ENCODE measurements at places on chromosomes 12 and 14. TPM values are rescaled to one million over a fixed set of nuclear protein-coding genes. Genes with fewer than 3 reads are reported as not detected.

- DNase-seq, result no peak
Measured at GRCh38 chr12:66028390-66028789, 102.2 kb downstream of the LLPH start.

DNA sequence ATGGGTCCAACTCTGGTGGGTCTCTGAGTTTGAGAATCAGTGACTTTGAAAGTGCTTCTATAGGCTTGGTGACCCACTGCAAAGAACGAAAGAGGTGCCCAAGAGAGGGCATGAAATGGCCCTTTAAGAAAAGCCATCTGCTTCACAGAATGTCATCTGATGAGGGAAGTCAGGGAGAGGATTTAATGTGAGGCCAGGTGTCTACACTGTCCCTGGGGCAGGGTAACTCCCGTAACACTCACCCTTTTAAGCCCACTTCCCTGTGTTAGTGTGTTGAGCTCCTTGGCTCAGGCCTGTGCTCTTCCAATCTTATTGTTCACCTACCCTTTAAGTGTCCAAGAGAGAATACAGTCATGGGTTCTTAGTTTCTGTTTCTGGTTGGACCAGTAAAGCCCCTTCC lies 16.4 kb upstream of the SRSF5 start:
- no peak for DNase-seq

DNA sequence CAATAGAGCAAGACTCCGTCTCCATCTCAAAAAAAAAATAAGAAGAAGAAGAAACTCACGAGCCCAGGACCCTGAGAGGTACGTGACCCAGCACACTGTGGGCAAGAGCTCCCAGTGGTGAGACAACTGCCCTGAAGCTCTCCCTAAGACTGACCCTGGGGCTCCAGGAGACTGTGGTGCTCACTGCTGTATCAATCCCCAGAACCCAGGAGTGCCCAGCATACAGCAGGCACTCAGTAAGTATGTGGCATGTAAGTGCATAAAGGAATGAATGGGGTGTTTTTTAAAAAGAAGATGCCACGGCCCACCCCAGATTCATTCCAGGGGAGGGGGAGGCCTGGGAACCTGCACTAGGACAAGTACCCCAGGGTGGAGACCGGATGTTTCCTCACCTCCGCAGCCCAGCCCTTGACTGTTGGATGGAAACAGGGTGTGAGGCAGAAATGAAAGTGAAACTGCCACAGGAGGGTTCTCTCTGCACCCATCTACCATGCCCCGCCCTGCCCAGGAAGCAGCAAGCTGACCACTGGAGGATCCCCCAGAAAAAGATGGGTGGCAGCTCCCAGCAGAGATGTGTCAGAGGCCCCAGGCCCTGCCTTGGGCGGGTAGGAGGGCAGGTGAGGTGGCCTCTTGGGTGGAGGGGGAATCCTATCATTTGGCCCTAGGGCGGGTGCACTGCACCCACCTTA lies 12.2 kb downstream of the ITPK1 start:
- no peak for DNase-seq

DNA sequence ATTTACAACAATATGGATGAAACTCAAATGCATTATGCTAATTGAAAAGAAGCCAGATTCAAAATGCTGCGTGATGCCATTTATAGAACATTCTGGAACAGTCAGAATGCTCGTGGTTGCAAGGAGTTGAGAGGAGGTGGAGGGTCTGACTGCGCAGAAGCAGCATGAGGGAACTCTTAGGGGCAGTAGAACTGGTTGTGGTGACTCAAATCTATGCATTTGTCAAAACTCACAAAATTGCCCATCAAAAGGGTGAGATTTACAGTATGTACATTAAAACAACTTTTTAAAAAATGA lies 113.7 kb upstream of the PDZRN4 start:
- DNase-seq, result no peak

GRCh38 chr12:50775251-50775650 lies 11.3 kb downstream of the ATF1 start:
- no peak for DNase-seq

DNA sequence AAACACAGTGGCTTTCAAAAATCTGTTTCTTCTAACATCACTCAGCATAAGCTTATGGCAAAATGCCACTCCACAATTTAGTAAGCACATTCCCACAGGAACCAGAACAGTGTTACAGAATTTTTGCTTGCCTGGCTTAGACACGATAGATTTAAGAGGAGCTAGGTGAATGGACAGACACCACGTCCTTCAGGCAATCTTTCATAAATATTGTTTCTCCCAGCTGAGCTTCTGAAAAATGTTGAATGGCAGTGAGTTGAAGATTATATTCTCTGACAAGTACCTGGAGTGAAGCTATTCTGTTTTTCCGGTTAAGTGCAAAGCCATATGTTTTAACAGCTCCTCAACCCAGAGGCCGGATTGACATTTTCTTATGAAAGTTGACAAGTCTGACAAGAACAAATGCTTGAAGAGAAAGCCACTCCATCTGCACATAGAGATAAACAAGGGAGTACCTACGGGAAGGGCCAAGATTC lies 102.0 kb downstream of the FSCB start:
- no peak for DNase-seq

DNA sequence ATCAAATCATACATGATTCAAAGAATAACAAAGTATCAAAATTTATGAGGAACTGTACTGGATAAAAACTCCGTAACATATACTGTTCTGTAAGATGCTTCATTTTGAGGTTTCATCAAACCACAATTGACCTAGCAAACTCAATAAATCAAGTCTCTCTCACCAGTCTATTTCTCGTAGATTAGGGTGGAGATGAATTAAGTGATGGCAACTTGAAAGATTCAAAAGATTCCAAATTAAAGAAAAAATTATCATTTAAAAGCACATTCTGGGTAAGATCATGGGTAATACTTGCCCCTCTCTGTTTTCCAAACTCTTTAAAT lies 74.4 kb downstream of the PAPLN start:
- no peak for DNase-seq

- no peak for DNase-seq
Measured at GRCh38 chr14:64790478-64790877, 86.3 kb downstream of the PLEKHG3 start.

The CCDC177 gene
- not detected for total RNA-seq

The SCARB1 gene
- 135 TPM for total RNA-seq

The HOXC11 gene
- total RNA-seq, result not detected

The RERG gene
- total RNA-seq, result 15.9 TPM

The USP44 gene
- total RNA-seq, result 1.3 TPM

The KRT71 gene
- not detected for total RNA-seq

The CLEC9A gene
- not detected for total RNA-seq

The SDR9C7 gene
- not detected for total RNA-seq

The SLC25A47 gene
- not detected for total RNA-seq
